ENCODE measurements at places on chromosomes 2 and 18.
A peak's percentile ranks its signal among the peaks of the same experiment; 100 is the strongest.

GRCh38 chr2:235754357-235755207 lies 260.7 kb downstream of the AGAP1 start:
- DNase-seq, result no peak

DNA sequence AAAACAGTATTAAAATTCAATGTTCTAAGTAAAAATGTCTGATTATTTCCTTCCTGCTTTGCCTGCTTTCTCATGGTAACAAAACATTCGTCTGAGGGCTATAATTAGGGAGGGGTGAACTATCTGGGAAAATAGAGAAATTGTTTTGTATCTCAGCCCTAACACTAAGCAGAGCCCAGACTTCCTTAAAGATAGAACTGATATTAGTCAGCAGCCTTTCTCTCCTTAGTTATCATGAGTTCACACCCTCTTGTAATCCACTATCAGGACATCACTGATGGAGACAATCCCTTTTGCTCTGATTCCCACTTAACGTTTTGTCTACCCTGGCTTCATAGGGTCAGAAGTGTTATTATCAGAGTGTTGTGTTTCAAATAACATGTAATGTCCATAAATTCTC lies 701.1 kb upstream of the ZEB2 start:
- no peak for DNase-seq

GRCh38 chr2:18412980-18413675 lies 147.3 kb downstream of the RDH14 start:
- DNase-seq, result no peak

GRCh38 chr18:31268985-31269406 lies 49.0 kb upstream of the DSG1 start:
- DNase-seq, result no peak

GRCh38 chr18:55579501-55580270 lies 8.3 kb downstream of the TCF4 start:
- DNase-seq, result no peak

- DNase-seq, result peak; percentile 54
Measured at GRCh38 chr2:64325852-64326577, 127.9 kb upstream of the LGALSL start.

GRCh38 chr2:206936843-206937230 lies 2.5 kb upstream of the CPO start:
- DNase-seq, result no peak

DNA sequence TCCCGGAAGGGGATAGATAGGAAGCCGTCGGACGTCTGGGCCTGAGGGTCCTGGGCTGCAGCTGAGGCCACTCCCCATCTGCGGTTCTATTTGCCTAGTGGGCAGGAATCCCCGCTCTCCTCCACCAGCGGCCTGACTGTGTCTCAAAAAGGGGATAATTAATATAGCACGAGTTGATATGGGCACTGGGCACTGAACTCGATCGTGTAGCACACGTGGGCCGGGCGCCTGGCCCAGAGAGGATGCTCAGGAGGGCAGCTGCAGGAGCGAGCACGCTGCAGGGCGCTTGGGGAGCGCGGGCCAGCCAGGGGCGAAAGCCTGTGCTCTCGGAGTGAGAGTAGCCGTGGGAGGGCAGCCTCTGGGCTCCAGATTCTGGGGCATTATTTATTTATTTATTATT lies 8.8 kb upstream of the GBX2 start:
- DNase-seq, result no peak

GRCh38 chr2:105725388-105725787 lies 19.3 kb upstream of the NCK2 start:
- DNase-seq, result no peak

All from activated naive CD4-positive, alpha-beta T cell treated with anti-CD3 and anti-CD28 coated beads, Interleukin-2, amount 50 U/mL, for 16 hours (primary cell).